Ammon's horn (tissue), 1 donor: ENCODE measurements at places on chromosomes 12 and 14.

DNA sequence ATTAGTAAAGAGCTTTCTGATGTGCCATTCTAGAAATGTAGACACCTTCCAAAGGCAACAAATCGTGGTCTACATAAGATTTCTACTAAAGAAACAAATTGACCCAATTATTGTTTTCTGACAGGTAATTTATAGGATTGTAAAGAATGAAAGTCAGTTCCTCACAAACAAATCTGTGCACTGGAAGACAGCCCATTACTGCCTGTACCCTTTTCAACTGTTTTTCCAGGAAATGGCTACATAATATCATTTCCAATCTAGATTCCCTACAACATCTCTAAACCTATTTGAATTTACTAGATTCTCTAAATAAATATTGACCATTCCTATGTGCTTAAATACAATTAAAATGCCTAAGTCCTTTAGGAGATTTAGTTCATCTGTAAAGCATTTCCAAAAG, 939.1 kb downstream of the FSCB start:
- DNase-seq, result no peak

DNA sequence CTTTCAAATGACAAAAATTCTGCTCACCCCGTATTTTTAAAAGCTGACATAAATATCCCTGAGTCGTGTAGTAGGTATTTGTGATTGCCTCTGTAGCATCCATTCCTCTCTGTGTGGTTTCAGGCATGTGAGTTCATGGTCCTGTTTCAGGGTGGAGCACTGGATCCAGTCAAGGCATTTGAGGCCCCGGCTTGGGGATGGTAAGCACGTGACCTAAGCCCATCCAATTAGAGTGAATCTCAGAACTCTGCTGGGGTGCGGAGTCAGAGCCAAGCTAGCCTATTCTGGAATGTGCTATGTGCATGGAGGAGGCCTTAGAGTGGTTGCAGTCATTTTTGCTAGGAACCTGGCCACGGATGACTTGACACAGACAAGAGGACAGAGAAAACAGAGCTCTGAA, 4.3 kb upstream of the CSRP2 start:
- DNase-seq, result no peak

- no peak for DNase-seq
Measured at GRCh38 chr12:32988982-32989381, 92.4 kb upstream of the PKP2 start.

GRCh38 chr12:49733219-49734017, 7.9 kb upstream of the TMBIM6 start:
- DNase-seq, result no peak

DNA sequence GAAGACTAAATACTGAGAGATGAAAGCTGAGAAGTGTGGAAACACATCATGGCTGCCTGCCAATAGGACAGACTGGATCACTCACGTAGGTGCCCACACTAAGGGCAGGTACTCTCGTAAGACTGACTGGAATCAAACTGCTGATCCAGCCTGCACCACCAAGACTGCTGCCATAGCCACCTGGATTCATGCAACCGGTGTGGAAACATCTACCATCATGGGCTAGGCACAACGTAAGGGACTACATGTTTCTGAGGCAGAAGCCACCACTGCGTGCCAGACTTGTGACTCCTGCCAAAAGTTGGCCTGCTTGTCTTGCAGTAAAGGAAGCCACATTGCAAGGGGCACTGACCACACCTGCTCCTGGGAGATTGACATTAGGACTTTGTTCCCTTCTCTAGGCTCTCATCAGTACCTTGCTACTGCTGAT, 3.8 kb downstream of the POMT2 start:
- no peak for DNase-seq

DNA sequence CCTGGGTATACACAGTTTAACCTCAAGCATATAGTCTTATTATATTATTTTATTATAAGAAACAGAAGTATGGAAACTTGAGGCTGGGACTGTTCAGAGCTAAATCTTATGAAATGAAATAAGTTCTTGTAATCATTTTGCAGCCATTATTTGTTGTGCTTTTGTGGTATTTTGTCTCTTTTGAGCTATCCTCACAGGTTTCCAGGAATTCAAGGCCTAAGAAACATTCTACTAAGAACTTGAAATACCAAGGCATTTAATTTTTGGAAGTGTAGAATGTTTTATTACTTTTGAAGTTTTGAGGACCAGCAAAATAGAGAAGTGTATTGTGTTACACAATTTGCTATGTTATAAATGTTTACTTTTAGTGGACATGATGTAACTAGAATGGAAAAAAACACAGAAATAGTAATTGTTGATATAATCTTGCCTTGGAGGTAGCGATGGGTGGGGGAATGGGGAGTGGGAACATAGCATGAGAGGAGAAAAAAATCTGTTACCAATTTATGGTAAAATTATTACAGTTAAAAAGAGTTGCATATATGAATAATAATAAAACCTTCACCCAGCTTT, 81.7 kb downstream of the CRADD start:
- no peak for DNase-seq

GRCh38 chr14:79904497-79904896, 306.8 kb downstream of the DIO2 start:
- DNase-seq, result no peak

DNA sequence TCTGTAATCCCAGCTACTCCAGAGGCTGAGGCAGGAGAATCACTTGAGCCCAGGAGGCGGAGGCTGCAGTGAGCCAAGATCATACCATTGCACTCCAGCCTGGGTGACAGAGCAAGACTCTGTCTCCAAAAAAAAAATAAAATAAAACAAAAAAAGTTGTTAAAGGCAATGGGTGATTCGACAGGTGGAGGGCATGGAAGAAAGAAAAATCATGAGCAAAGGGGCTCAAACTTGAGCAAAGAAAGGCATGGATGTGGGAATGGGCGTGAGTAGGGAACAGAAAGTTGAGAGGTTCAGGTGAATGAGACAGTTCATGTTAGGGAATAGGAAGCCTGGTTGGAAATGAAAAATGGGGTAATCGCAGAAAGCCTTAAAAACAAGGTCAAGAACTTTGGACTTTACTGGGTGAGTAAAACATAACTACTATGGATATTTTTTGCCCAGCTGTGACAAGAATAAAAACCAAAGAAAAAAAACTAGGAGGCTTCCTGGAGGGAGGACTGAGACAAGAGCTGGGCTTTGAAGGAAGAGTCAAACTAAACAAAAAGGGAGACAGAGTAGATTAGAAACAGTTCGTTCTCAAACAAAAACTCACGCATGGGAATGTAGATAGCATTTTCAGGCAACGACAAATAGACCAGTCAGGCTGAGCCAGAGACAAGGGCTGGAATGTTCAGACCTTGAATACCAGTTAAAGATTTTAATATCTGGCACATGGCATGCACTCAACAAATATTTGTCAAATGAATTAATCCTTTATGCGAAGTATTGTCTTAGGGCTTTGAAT, 18.8 kb downstream of the PYM1 start:
- DNase-seq, result peak; percentile 25

DNA sequence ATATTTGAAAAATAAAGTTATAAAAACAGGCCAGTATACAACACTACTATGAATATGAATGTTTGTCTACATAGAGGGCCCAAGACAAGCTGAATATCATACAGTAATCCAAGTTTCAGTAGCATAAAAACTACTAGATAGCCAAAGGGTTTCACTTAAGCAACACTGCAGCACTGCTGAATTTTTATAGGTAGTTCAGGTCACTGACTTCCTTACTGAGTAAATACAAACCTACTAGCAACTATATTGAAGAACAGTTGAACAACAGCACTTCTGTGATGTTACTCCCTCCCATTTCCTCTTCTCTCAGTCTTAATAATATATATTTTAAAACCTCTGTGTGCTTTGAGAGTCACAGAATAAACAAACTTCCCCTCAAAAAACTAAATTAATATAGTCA, 42.7 kb downstream of the GTF2A1 start:
- DNase-seq, result no peak

DNA sequence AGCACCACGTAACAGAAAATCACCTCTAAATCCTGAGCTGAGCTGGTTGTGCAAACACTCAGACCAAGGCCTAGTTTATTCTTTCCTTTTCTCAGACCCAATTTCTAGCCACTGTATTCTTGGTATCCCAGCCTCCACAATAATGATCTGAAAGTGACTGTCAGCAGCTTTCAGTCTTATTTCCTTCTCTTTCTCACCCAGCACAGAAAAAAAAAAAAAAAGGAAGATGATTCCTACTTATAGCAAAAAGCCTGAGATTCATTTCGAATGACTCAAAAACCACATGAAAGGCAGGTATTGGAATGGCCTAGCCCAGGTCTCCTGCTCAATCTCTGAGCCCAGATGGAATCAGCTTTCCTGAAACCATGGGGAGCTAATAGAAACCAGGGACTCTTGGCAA, 298.6 kb upstream of the PPFIA2 start:
- DNase-seq, result peak; percentile 15

GRCh38 chr14:23294734-23295561, 7.7 kb downstream of the PPP1R3E start:
- peak; percentile 59 for DNase-seq

GRCh38 chr12:53427905-53428594, 4.4 kb downstream of the AMHR2 start:
- no peak for DNase-seq

DNA sequence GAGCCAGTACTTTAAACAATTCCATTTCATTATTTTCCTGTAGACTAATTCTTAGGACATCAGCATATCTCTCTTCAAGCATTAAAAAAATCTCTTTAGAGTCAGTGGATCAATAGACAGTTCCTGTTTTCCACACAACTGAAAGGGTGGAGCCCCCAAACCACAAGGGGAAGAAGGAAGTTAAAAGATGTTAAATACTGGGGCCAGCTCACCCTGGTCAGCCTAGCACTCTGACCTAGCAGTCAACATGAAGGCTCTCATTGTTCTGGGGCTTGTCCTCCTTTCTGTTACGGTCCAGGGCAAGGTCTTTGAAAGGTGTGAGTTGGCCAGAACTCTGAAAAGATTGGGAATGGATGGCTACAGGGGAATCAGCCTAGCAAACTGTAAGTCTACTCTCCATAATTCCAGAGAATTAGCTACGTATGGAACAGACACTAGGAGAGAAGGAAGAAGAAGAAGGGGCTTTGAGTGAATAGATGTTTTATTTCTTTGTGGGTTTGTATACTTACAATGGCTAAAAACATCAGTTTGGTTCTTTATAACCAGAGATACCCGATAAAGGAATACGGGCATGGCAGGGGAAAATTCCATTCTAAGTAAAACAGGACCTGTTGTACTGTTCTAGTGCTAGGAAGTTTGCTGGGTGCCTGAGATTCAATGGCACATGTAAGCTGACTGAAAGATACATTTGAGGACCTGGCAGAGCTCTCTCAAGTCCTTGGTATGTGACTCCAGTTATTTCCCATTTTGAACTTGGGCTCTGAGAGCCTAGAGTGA, at the start of gene LYZ:
LYZ (plus strand) TSS at position 220 of the 777 bp plus-strand sequence; CDS start at position 248, 28 bp downstream.
- peak; percentile 53 for DNase-seq

DNA sequence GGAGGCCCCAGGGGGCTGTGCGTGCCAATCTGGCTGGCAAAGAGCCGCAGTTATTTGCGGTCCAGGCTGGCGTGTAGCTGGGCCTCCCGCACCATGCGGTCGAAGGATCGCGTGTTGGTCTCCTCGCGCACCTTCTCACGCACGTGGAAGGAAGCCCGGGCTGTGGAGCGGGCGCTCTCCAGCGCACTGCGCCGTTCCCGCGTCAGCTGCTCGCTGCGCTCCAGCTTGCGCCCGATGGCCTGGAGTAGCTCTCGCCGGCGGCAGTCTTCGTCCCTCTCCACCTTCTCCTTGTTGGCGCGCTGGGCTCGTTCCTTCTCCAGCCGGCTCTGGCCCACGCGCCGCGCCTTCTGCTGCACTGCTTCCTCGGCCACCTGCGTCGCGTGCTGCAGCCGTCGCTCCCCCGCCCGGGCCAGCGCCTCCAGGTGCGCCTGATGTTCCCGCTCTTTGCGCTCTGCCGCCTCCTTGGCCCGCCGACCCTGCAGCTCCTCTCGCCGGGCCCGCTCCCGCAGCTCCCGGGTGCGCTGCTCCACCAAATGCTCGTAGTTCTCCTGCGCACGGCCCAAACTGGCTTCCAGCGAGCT, 3.1 kb downstream of the CCDC177 start:
- DNase-seq, result no peak

- DNase-seq, result no peak
Measured at GRCh38 chr12:54448344-54448743, 25.1 kb downstream of the GTSF1 start.

DNA sequence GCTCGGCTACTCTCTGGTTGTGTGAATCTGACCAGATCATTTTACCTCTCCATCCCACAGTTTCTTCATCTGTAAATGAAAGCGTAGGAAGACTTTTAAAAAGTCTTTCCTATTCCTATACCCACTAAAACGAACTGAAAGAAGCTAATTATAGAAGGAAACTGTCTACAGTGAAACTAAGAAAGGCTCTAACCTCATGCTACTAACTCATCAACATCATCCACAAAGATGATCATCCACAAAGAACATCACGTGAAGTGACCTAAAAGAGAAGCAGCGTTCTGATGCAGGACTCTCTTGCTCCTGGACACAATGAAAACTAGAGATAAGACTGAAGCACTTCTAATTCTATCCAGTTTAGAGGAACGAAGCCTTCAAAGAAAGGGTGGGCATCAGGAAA, 58.5 kb upstream of the OSBPL8 start:
- DNase-seq, result no peak

- no peak for DNase-seq
Measured at GRCh38 chr12:21690704-21691368, 33.2 kb upstream of the LDHB start.

GRCh38 chr12:42446761-42447160, 120.8 kb downstream of the PPHLN1 start:
- no peak for DNase-seq

GRCh38 chr12:1523046-1523445, 71.3 kb downstream of the FBXL14 start:
- no peak for DNase-seq

DNA sequence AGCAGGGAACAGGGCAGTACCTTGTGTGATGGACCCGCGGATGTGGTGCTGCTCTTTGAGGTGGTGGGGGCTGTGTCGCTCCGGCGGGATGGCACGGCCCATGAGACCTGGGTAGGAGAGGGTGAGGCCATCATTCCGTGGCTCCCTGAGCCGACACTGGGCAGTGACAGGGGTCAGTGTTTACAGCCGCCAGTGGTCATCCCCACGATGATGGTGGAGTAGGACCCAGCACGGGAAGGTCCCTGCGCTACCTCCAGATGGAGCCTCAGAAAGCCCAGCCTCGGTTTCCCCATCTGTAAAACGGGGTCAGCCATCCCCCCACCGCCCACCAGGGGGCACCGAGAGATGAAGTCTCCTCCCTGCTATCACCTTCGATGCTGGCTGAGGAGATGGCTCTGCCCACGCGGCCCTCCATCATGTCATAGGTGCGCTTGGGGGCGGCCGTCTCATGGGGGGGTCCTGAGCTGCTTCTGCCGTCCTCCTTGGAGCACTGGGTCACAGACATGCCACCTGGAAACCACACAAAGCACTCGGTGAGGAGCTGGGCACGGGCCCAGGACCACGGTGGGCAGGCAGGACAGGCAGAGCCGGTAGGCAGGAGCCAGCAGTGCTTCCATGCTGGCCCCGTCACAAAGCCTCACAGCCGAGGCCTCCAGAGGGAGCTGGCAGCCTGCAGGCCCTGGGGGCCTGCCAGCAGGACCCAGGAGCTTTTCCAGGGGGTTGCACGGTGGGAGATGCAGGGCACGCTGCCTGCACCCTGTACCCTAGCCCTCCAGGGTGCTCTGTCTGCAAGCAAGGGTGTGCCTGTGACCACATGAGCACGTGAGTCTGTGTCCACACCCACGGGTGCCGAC, 53.1 kb downstream of the RFLNA start:
- DNase-seq, result no peak
